ENCODE measurements at places on chromosomes 12 and 14. TPM values are rescaled to one million over a fixed set of nuclear protein-coding genes. Genes with fewer than 3 reads are reported as not detected.

GRCh38 chr12:91098461-91098860 is 12.8 kb downstream of the LUM start:
- no peak for DNase-seq

Gene CLEC7A
- not detected for total RNA-seq

DNA sequence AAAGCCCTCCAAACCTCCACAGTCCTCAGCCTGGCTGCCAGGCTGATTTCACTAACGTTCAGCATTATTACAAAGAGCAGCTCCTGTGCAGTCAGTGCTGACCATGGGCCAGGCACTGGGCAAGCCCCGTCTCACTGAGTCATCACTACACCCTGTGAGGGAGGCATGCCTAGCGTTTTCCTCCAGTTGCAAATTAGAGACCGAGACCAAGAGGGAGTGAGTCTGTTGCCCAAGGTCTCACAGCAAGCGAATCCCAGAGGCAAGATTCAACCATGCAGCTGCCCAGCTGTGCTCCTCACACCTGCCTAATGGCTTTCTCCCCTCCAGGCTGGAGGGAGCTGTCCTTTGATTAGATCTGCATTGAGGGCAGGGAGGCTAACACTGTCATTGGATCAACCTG is 229.3 kb upstream of the LHX5 start:
- DNase-seq = no peak

- DNase-seq = no peak
These were observed 400.3 kb downstream of the ZFP36L1 start for GRCh38 chr14:68392393-68393141.

DNA sequence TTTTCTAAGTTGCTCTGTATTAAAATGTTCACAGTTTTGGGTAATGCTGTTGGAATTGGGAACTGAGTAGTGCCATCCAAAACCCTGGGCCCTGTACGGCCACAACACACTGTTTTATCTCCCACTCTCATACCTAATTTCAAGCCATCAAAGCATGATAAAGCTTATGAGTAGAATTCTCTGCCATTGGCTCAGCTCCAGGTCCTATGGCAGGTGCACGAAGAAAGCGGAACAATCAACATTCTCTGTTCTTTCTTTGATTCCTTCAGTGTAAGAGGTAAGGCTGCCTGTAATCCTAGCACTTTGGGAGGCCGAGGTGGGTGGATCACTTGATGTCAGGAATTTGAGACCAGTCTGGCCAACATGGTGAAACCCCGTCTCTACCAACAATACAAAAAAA is 394.9 kb downstream of the CCDC91 start:
- no peak for DNase-seq

Gene KRT3
- total RNA-seq = 0.75 TPM

DNA sequence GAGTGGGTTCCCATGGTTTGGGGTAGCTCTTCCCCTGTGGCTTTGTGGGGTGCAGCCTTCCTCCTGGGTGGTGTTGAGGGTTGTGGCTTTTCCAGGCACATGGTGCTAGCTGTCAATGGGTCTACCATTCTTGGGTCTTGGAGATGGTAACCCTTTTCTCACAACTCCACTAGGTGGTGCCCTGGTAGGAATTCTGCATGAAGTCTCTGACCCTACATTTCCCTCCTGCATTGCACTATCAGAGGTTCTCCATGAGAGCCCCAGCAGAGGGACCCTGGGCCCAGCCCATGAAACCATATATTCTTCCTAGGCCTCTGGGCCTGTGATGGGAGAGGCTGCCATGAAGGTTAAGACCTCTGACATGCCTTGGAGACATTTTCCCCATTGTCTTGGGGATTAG is 1093.3 kb downstream of the SLC16A7 start:
- no peak for DNase-seq

DNA sequence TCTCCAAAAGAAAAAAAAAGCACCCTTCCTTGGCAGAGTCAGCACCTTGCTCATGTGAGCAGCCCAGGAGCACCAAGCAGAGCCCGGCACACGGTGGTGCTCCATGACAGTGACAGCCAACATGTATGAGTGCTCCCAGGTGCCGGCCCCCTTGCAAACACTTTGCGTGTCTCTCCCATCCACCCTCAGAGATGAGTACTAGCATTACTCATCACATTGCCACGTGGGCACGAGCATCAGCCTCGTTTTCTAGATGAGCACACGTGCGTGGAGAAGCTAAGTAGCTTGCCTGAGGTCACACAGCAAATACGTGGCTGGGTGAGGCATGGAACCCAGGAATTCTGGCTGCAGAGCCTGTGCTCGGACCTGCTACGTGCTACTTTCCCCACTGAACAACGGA is 177.9 kb upstream of the PRMT8 start:
- no peak for DNase-seq

DNA sequence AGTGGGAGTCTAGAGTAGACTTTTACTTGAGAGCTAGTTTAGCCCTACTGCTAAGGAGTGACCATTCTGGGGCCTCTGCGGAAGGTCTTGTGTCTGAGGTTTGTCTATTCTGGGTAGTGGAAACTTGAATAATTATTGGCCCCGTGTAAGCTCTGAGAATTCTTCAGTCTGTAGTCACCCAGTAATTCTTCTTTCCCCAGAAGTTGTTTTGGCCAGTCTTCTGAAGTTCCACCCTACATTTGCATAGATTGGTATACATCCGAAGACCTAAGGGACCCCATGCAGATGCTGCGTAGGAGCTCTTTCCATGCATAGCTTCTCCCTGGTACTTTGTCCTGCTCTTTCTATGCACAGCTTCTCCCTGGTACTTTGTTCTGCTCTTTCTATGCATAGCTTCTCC is 12.8 kb downstream of the CYP46A1 start:
- peak; percentile 2 for DNase-seq

DNA sequence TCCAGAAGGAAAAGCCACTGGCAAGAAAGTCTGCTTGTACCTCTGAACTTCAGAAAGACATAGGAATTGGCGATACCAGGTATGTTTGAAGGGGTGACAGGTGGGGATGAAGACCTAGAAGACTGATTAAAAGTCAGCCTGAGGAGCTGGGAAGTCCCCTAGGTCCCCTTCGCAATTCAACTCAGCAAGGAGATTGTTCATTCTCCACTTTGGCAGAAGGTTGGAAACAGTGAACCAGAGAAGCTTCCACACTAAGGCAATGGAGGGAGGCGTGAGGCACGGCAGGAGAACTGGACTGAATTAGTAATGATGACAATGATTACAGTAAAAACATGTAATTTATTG is 240.3 kb upstream of the TMPO start:
- DNase-seq = no peak

DNA sequence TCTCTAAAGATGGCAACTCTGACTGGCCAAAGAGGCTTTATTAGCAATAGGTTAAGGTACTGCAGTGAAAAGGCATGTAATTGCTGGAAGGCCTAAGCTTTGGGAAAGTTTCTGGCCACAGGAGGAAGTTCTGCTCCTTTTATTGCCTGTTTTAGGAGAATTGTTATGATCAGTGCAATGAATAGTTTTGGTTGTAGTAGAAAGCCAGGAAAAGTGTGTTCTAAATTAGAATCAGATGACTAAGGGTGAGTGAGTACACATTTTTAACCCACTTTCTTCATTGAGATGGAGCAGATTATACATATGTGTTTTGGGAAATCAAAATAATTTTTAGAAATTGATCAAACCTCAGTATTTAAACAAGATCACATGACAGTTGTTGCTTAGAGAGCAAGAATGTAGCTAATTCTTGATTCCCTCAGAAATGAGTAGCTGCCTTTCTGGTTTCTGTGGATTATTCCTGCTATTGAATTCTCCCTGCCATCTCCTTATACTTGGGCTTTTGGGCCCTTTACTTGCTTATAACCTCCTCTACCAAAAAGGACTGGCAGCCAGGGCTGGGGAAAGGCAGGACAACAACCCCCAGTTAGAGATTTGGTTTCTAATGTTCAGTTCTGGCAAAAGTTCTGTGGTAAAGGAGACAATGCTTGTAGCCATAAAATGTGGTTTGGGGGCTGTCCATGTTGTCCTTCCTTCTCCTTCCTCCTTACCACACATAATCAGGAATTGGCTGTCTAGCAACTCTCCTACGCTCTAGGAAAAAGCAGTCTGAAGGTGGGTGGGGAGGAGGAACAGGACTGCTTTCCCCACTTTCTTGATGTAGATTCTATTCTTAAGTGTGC is 217.1 kb downstream of the SLC38A4 start:
- DNase-seq = no peak

Gene SPTLC2
- 35.8 TPM for total RNA-seq

GRCh38 chr14:52485350-52485960 is 66.8 kb downstream of the TXNDC16 start:
- no peak for DNase-seq

GRCh38 chr12:85642808-85643207 is 193.4 kb downstream of the RASSF9 start:
- no peak for DNase-seq

GRCh38 chr14:89479802-89480201 is 62.8 kb upstream of the FOXN3 start:
- no peak for DNase-seq

DNA sequence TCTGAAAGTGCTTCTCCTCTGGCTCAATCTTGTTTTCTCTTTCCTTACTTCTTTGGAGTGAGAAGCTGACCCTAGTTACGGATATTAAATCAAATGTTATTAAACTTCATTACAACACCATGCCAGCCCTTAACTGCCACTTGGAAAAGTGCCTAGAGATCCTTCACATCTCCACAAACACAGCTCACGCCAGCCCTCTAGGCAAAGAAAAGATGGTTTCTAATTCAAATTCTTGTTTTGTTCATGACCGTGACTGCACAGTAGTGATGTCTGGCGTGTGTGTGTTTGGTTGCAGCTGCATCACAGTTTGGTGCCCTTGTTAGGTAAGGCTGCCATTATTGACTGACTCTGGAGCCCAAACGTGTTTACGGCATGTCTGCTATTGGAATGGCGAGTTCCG is 113.0 kb downstream of the BEGAIN start:
- no peak for DNase-seq

DNA sequence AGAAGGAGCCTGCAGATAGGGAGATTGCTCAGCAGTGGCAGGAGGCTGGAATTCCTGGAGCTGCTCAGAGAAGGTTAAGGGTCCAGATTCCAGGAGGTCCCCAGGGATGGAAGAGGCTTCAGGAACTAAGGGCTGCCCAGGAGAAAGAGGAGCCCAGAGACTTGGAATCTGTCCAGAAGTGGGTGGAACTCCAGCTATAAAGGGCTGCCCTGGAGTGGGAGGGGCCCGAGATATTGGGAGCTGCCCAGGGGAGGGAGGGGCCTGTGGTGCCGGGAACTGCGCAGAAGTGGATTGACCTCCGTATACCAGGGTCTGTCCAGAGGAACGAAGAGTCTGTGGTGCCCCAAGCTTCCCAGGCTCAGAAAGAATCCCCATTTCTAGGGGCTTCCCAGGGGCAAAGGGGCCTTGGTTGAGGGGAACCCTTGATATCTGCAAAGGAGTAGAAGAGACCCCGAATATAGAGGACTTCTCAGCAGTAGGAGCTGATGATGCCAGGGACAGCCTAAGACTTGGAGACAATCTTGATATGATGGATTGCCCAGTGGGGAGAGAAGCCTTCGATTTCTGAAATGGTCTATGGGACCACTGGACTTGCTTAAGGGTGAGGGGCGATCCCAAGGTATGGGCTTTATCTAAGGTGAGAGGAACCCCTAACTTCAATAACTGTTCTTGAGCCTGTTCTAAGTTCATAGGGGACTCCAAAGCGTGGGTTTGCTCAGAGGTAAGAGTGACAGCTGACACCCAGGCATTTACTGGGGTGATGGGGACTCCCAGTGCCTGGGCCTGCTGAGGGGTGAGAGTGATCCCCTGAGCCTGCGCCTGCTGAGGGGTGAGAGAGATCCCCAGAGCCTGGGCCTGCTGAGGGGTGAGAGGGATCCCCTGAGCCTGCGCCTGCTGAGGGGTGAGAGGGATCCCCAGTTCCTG is 45.0 kb downstream of the FAM186A start:
- no peak for DNase-seq

DNA sequence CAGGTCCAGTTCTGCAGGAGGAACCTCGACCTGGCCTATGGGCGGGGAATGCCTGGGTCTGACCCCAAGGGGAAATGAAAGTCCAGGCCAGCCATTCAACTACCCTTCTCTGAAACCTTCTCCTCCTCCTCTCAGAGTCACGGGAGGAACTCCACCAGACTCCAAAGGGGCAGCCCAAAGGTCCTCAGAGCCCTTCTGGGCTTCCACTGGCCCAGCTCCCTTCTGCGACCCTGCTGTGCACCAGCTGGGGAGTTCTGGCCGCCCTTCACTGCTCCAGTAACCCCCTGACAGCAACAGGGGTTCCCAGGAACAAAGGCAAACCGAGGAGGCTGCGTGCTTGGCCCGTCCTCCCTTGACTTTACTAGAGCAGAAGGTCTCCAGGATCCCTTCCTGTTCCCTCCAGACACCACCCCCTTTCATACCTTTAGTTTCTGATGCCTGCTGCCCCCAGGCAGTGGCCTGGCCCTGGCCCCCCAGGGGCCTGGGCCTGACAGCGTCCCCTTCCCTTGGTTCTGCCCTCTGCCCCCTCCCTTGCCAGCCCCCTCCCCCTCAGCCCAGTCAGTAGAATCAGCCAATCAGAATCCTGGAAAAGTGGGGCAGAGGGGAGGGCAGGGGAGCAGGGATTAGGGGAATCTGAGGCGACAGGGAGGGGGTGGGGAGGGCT is 850 bp upstream of the ZNF385A start:
- no peak for DNase-seq

GRCh38 chr14:24395609-24396582 is 2.9 kb upstream of the NYNRIN start:
- no peak for DNase-seq

Gene BCAT1
- 121 TPM for total RNA-seq

Gene NUBPL
- 22.1 TPM for total RNA-seq

Gene CLEC14A
- not detected for total RNA-seq

- no peak for DNase-seq
These were observed 26.6 kb downstream of the NUP37 start for GRCh38 chr12:102093319-102093718.

- DNase-seq = no peak
These were observed 76.1 kb upstream of the PAWR start for GRCh38 chr12:79766705-79767464.

- DNase-seq = no peak
These were observed 28.8 kb downstream of the VPS37B start for GRCh38 chr12:122866950-122867607.

Gene MDGA2
- 0.27 TPM for total RNA-seq

DNA sequence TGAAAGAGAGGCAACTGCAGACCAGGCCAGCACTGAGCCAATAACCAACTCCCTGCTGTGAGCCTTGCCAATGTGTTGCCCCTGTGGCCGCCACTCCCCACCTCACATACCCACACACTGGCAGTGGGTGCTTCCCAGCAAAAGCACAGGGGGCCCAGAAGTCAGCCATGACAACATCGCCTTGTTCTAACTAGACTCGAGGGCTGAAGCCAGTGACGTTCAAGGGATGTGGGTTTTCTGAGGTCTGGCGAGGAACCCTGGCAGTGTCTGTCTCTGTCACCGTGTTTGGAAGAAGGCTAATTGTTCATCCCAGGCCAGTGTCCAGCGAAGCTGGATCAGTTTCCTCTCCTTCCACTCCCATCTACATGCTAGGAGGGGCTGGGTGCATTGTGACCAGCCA is 311.8 kb upstream of the AMIGO2 start:
- DNase-seq = no peak

Gene TCL1A
- total RNA-seq = not detected

- no peak for DNase-seq
These were observed 33.9 kb upstream of the CDK17 start for GRCh38 chr12:96434107-96434506.
